Bronchial epithelial cell (primary cell): ENCODE measurements at places on chromosomes 7 and 10. TPM values are rescaled to one million over a fixed set of nuclear protein-coding genes. Genes with fewer than 3 reads are reported as not detected.

The FZD8 gene
- 5.2 and 6.8 TPM in 2 replicates for total RNA-seq

The ST8SIA6 gene
- 0.53 and 4.4 TPM in 2 replicates for total RNA-seq

The SLC29A3 gene
- 0.53 and 0.77 TPM in 2 replicates for total RNA-seq

The TUBB8 gene
- not detected in 2 replicates for total RNA-seq

The TOMM7 gene
- total RNA-seq, result 172 and 233 TPM in 2 replicates

The MACC1 gene
- 15.5 and 19.2 TPM in 2 replicates for total RNA-seq

- peak; percentile 13 for DNase-seq
These were observed 229.0 kb upstream of the STK17A start for GRCh38 chr7:43353902-43354301.

GRCh38 chr7:7175075-7175695, 7.2 kb upstream of the C1GALT1 start:
- DNase-seq, result no peak

GRCh38 chr7:121175826-121176225, 153.0 kb upstream of the WNT16 start:
- no peak for DNase-seq

DNA sequence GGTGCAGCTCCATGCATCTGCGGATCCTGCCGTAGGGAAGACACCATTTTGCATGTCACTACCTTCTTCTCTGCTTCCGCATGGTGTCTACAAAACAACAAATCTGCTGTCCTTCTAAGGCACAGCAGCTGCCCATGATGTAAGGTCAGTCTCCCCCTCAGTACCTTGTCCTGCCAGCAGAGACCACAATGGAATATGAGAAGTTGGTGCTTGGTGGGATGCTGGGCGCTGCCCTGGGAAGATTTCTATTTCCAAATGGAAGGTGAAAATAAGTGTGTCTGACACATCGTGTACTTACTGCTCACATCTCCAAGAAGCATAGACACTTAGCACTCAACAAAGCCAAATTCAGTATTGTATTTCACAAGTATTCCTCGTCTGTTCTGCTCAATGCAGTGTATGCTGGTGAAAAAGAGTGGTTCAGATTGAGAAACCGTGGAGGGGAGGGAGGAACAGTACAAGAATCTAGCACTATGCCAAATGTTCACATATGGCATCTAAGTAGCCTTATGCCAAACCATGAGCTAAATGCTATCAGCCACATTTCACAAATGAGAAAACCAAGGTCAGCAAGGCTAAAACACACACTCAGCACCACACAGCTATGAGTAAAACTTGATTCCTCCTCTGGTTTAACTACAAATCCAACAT, 95.0 kb downstream of the GRB10 start:
- DNase-seq, result no peak

DNA sequence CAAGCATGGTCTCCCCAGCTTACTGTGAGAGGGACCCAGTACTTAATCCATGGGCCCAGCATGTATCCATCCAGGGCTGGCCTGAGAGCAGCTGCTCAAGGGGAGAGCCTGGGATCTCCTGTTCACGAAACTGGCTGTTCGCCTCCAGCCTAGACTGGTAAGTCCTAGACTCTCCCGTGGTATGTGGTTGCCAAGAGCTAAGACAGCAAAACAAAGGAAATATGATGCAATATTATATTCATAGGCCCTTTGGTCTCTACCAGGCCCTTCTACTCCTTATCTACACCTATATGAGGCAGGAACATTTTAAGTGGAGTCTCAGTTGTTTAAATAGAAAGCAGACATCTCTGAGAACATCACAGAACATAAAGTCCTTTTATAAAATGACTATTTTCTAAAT, 28.9 kb upstream of the STK17A start:
- peak; percentile 85 for DNase-seq
